Suppressor macrophage (primary cell): ENCODE measurements at places on chromosomes 2 and 18.

DNA sequence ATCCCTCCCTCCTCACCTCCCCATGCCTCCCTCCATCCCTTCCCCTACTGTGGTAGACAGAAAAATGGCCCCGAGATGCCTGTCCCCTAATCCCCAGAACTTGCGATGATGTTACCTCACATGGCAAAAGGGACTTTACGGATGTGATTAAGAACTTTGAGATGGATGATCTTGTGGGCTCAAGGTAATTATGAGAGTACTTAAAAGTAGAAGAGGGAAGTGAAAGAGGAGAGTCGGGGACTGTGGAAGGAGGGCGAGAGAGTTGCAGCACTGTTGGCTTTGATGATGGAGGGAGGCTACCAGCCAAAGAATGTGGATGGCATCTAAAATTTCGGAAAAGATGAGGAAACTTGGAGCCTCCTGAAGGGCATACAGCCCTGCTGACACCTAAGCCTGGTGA is 66.5 kb downstream of the AGAP1 start:
- no peak for DNase-seq

GRCh38 chr18:48391868-48392267 is 17.3 kb downstream of the ZBTB7C start:
- no peak for DNase-seq

DNA sequence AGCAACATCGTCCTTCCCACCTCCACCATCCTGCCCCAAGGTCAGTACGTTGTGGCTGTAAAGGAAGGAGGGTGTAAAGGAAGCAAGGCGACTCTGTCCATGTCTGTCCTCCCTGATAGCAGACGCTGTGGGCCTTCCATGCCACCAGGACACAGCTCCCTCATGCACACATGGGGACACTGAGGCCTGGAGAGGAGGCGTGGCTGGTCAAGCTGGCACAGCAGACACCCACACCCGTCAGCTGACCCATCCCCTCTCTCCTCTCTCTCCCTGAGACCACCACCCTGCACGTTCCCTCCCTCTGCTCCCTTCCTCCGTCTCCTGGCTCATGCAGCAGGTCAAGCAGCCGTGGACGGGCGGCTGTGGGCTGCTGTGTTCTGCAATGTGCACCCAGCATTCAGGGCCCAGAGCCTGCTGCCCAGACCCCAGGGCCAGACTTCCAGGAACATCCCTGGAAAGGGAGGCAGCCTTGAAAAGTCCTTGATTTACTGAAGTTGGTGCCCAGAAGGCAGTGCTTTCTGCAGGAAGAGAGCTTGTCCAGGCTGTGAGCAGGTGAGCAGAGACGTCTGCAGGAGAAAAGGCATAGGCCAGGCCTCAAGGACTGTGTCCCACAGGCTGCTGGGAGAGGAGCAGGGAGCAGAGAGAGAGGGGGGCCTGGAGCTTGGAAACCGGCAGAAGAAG is 133.6 kb downstream of the DDX1 start:
- DNase-seq = no peak

DNA sequence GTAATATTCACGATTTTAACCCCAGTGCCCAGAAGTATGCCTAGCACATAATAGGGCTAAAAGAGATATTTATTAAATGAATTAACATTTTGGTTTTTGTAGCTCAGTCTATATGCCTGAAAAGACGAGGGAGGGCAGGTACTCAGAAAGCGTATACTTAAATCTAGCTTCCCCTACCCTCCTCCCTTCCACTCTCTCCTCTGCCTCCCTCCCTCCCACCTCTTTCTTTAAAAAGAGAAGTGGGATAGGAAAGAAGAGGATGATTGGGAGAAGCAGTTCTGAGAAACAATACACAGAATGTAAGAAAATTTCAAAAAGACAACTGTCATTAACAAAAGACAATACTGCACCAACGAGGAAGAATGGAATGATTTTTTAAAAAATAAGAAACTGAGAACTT is 39.8 kb downstream of the CHMP3 start:
- DNase-seq = no peak

DNA sequence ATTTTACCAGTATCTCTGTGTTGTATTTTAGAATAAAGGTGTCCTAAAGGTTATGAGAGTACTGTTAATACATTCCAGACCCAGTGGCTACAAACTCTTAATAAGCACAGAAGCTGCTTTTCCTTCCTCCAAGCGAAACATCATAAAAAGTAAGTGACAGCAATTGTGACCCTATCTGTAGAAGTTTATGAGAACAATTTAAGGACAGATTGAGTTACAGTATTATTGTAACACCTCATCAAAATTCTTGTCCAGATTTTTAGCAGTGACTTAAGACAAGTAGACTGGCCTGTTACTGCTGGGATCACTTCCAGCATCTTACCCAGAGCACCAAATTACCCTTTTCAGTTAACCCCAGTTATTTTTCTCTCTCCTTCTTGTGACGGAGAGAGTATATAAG is 154.6 kb downstream of the ERBB4 start:
- DNase-seq = no peak

- DNase-seq = no peak
Measured at GRCh38 chr18:48931680-48932461, 18.9 kb downstream of the SMAD7 start.

DNA sequence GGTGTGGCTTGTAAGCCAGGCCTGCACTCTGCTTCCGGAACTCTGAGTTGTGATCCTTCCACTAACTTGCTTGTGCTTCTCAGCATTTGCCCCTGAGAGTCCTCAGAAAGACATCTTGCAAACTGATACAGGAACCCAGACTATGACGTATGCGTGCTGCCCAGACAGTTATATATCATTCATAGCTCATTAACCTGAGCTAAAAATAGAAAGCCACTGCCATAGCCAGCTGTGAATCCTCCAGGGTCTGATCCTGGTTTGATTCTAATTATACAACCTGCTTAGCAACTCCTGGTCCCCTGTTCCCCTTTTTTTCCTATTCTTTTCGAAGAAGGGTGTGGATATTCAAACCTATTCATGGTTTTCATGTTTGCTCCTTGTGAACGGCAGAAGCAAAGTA is 63.7 kb downstream of the MARCHF4 start:
- DNase-seq = no peak
